ENCODE measurements at places on chromosomes 1 and 21. TPM values are rescaled to one million over a fixed set of nuclear protein-coding genes. Genes with fewer than 3 reads are reported as not detected.

GRCh38 chr1:8259498-8260290 lies 58.2 kb upstream of the SLC45A1 start:
- no peaks in the 10 kb centered on the region for H3K36me3 ChIP-seq
- no peak overlapping the region for H3K27ac ChIP-seq
- H3K27me3 ChIP-seq = no peaks in the 10 kb centered on the region
- no peak for DNase-seq
- no peak overlapping the region for H3K4me3 ChIP-seq

GRCh38 chr1:235607284-235607683 lies 42.3 kb downstream of the GNG4 start:
- DNase-seq = no peak
- H3K27ac ChIP-seq = no peak overlapping the region

DNA sequence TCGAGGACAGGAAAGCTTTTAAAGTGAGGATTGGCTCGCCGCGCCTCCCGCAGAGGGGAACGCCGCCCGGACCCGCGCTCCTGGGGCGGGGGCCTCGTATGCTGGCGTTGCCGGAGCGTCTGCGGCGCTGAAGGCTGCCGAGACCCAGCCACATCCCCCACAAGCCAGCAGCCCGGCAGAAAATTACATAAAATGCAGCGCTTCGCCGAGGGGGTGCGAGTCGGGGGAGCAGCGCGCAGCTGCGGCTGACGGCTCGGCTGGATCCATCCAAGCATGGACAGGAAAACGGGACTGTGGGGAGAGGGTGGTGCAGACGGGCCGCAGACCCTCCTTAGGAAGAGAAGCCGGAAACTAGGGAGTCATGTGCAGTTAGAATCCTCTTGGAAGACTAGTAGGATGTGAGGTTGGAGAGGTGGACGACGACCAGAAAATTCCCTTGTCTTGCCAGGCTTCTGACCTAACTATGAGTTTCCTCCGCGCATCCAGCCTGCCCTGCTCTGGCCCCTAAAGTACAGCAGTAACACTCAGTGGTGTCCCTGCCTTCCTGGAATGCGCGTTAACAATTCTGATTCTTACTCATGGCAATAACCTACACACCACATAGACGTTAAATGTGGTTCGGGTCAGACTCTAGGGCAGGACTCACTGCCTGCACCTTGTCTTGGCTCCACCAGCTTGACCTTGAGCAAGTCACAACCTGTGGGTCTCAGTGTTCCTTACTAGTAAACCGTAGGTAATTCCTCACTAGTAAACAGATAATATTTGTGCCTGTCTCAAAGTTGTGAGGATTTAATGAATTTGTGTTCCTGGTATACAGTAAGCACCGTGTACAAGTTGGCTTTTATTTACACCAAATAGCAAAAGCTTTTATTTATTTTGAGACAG lies 953 bp upstream of the BRWD1 start:
- H3K4me3 ChIP-seq = peak overlapping the region; percentile 80
- H3K27me3 ChIP-seq = no peaks in the 10 kb centered on the region
- H3K27ac ChIP-seq = peak overlapping the region; percentile 98
- peaks cover 5% of the 10 kb centered on the region for H3K4me1 ChIP-seq
- peaks cover 10% of the 10 kb centered on the region for H3K36me3 ChIP-seq

OR6N1 gene
- not detected for total RNA-seq

GRCh38 chr1:53410100-53410541 lies 49.1 kb upstream of the DMRTB1 start:
- H3K27ac ChIP-seq = no peak overlapping the region
- no peaks in the 10 kb centered on the region for H3K36me3 ChIP-seq
- H3K4me1 ChIP-seq = peaks cover 5% of the 10 kb centered on the region

KRTAP19-3 gene
- total RNA-seq = not detected

CLCNKA gene
- total RNA-seq = 0.95 TPM

DNA sequence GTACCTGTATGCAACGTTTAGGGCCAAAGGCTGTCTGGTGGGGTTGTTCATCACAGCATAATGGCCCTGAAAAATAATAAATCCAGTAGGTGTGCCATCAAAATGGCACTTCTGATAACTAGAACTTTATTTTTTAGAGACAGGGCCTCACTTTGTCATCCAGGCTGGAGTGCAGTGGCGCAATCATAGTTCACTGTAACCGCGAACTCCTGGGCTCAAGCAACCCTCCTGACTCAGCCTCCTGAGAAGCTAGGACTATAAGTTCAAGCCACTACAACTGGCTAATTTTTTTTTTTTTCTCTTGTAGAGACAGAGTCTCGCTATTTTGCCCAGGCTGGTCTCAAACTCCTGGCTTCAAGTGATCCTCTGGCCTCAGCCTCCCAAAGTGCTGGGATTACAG lies 4.7 kb downstream of the SNAPIN start:
- DNase-seq = no peak
- H3K4me3 ChIP-seq = no peak overlapping the region
- peaks cover 4% of the 10 kb centered on the region for H3K4me1 ChIP-seq
- peaks cover 72% of the 10 kb centered on the region for H3K36me3 ChIP-seq
- H3K27me3 ChIP-seq = no peaks in the 10 kb centered on the region

DNA sequence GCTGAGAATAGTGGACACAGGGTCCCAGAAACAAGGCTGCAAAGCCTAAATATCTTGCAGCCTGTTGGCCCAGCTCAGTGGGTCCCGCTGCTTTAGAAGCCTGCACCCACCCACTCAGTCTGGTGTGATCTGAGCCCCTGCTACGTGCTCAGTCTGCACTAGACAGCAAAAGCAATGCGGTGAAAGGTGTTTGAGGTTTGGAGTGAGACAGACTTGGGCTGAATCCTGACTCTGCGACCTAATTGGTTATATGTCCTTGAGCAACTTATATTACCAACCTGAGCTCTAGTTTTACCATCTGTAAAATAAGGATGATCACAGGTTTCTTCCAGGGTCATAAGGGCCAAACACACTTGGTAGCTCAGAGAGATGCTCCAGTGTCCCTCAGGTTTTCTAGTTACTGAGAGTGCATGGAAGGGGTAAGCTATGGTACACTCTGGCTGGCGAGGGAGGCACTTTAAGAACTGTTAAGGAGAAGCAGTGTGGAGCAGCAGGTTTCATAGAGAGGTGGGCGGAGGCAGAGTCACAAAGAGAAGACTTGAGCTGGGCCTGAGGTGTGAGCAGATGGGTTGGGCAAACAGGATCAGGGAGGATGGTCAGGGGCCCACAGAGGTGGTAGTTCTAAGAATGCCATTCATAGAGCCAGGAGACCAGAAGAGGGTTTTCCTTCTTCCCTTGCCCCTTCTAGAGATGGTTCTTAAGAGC lies 10.1 kb downstream of the TMEM200B start:
- peaks cover 7% of the 10 kb centered on the region for H3K4me1 ChIP-seq
- no peak for DNase-seq
- peaks cover 4% of the 10 kb centered on the region for H3K36me3 ChIP-seq
- H3K4me3 ChIP-seq = no peak overlapping the region
- no peak overlapping the region for H3K27ac ChIP-seq
- no peaks in the 10 kb centered on the region for H3K27me3 ChIP-seq

- peak; percentile 64 for DNase-seq
- no peak overlapping the region for H3K4me3 ChIP-seq
- no peaks in the 10 kb centered on the region for H3K36me3 ChIP-seq
- H3K27ac ChIP-seq = no peak overlapping the region
- H3K4me1 ChIP-seq = peaks cover 57% of the 10 kb centered on the region
- H3K27me3 ChIP-seq = peaks cover 68% of the 10 kb centered on the region
Observed at GRCh38 chr1:24933468-24933867, 3.4 kb upstream of the RUNX3 start.

- no peaks in the 10 kb centered on the region for H3K4me1 ChIP-seq
- no peaks in the 10 kb centered on the region for H3K36me3 ChIP-seq
- H3K4me3 ChIP-seq = no peak overlapping the region
- no peak overlapping the region for H3K27ac ChIP-seq
Observed at GRCh38 chr21:31326522-31327242, 17.4 kb downstream of the TIAM1 start.

AIRE gene
- not detected for total RNA-seq

- no peaks in the 10 kb centered on the region for H3K4me1 ChIP-seq
- no peak overlapping the region for H3K4me3 ChIP-seq
- H3K27me3 ChIP-seq = no peaks in the 10 kb centered on the region
- H3K36me3 ChIP-seq = no peaks in the 10 kb centered on the region
Observed at GRCh38 chr1:40679165-40679953, 12.1 kb upstream of the NFYC start.

DNASE2B gene
- not detected for total RNA-seq

GRCh38 chr1:236553370-236553769 lies 29.6 kb downstream of the LGALS8 start:
- DNase-seq = no peak
- no peak overlapping the region for H3K4me3 ChIP-seq
- H3K27ac ChIP-seq = no peak overlapping the region
- peaks cover 40% of the 10 kb centered on the region for H3K36me3 ChIP-seq

DNA sequence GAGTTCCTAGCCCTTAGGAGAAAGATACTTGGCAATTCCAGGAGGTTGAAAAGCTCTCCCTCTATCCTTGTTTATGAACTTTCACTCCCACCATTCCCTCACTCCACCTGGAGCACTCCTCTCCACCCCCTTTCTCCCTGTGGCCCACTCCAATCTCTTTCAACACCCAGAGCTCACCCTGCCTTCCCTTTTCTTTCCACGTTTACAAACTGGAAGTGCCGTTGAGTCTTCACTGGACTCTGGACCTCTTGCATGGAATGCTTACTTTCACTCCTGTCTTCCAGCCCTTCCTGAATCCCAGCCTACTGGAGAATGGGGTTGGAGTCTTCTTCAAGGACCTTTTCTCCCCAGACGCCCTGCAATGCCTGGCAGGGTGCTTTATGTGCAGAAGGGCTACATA lies 198.5 kb downstream of the RHOU start:
- H3K27me3 ChIP-seq = no peaks in the 10 kb centered on the region
- peaks cover 13% of the 10 kb centered on the region for H3K4me1 ChIP-seq
- no peak for DNase-seq

DNA sequence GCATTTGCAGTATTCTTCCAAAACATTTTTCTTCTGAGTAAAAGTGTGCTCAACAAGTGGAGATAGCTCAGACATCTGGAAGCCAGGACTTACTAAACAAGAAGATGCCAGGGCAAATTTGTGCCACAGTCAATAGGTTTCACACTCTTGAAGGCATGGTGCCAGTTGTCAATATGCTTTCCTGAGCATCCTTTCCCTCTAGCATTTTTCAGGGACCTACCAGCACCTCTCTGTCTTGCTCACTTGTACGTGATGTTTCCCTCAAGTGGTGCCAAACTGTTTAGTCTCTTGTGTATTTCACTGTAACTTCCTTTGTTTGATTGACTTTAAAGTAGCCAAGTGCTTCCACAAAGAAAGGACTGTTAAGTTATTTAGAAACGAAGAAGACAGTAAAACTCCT lies 194.0 kb upstream of the SGIP1 start:
- no peak overlapping the region for H3K4me3 ChIP-seq
- H3K36me3 ChIP-seq = no peaks in the 10 kb centered on the region
- no peak for DNase-seq
- no peaks in the 10 kb centered on the region for H3K27me3 ChIP-seq
- H3K4me1 ChIP-seq = peaks cover 10% of the 10 kb centered on the region

GRCh38 chr1:115194506-115194905 lies 105.2 kb upstream of the TSPAN2 start:
- H3K27me3 ChIP-seq = no peaks in the 10 kb centered on the region
- no peaks in the 10 kb centered on the region for H3K36me3 ChIP-seq
- H3K4me3 ChIP-seq = no peak overlapping the region
- no peak for DNase-seq
- H3K27ac ChIP-seq = no peak overlapping the region

- no peak overlapping the region for H3K4me3 ChIP-seq
- H3K36me3 ChIP-seq = no peaks in the 10 kb centered on the region
- peaks cover 6% of the 10 kb centered on the region for H3K4me1 ChIP-seq
- H3K27ac ChIP-seq = no peak overlapping the region
- DNase-seq = no peak
- no peaks in the 10 kb centered on the region for H3K27me3 ChIP-seq
Observed at GRCh38 chr1:153493343-153493960, 33.0 kb upstream of the S100A7 start.

DNA sequence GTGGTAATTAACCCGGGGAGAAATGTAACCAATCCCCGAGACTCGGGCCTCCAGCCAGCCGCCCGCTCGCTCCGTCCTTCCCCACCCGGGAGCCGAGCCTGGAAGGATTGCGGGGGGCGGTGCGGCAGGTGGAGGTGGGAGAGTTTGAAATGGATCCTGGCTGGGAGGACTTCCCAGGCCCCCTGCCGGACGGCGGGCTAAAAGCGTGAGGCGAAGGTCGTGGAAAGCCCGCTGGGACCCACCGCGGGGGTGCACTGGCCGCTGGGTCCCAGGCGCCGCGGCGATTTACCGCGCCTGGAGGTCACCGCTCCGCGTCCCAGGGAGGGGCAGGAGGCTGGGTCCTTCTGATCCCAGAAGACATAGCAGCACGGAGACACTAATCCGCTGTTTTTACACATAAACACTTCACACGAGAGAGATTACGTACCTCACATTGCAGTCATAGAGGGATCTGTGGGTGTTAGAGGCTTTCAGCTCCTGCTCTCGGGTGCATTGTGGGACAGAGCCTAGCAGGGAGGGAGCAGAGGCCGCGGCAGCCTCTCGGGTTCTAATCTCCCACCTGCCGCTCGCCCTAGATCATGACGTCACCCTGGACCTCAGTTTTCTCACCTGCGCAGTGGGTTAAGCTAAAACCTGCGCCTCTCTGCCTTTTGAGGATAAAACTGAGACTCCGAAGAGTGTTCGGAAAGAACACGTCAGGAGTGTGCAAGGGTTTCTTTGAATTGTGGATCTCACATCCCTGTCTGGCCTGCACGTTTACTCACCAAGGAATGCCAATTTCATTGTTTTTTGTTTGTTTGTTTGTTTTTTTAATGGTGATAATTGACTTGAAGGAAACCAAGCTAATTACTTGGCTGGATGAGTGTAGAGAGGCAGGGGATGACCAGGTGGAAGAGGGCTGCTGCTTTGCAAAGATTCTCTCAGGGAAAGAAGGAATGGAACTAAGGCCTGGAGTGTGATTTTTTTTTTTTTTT lies 17.1 kb upstream of the TMEM9 start:
- no peak overlapping the region for H3K27ac ChIP-seq
- H3K36me3 ChIP-seq = no peaks in the 10 kb centered on the region
- DNase-seq = no peak

DNA sequence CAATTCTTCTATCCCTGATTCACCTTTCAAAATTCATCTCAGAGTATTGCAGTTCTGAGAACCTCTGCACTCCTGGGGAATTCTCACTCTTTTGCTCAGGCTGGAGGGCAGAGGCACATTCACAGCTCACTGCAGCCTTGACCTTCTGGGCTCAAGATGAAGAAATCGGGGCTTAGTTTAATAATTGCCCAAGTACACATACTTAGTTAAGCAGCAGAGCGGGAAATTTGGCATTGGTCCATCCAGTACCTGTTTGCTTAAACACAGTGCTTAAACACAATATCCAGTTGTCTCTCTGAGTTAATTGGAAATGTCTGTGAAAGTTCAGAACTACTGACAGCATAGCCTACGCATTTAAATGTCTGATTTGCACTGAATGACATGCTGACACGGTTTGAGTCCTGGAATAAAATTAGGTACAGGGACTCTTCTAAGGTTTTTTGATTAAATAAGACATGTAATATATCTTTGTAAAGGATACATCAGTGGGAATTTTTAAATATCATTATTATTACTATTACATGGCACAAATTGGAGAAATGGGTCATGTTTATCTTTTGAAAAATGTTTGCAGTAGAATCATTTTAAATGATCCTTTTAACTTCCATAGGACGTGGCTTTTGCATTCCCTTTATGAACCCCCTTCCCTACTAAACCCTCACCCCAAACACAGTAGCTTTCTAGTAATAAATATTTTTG lies 337.4 kb downstream of the SRGAP2C start:
- H3K27ac ChIP-seq = no peak overlapping the region
- H3K36me3 ChIP-seq = no peaks in the 10 kb centered on the region
- H3K4me3 ChIP-seq = no peak overlapping the region
- DNase-seq = no peak
- H3K4me1 ChIP-seq = no peaks in the 10 kb centered on the region

CLCN6 gene
- 26.0 TPM for total RNA-seq

KRTAP13-2 gene
- not detected for total RNA-seq

Data from H1 (cell line).